ENCODE measurements at places on chromosomes 4 and X.

DNA sequence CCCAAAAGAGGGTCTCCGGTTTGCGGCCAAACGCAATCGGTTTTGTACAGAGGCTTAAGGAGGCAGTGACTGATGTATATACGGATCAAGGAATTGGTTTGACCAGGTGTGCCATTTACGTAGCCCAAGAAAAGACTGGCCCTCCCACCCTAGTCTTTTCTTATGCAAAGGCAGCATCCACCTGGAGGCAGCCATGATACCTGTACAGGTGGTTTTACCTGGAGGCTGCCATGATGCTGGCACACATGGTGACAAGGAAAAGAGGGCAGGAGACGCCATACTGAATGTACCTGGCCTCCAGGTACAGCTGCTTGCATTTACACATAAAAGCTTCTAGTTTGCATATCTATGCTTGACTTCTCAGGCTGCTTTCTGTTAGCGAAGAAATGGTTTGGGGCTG lies 917.7 kb upstream of the INTU start:
- DNase-seq = no peak

GRCh38 chr4:47519239-47519883 lies 34.3 kb downstream of the ATP10D start:
- no peak for DNase-seq

GRCh38 chrX:24080704-24081103 lies 25.9 kb downstream of the EIF2S3 start:
- no peak for DNase-seq

GRCh38 chrX:7054219-7055216 lies 93.0 kb upstream of the STS start:
- DNase-seq = no peak

GRCh38 chr4:108001540-108002135 lies 11.9 kb downstream of the HADH start:
- DNase-seq = no peak

DNA sequence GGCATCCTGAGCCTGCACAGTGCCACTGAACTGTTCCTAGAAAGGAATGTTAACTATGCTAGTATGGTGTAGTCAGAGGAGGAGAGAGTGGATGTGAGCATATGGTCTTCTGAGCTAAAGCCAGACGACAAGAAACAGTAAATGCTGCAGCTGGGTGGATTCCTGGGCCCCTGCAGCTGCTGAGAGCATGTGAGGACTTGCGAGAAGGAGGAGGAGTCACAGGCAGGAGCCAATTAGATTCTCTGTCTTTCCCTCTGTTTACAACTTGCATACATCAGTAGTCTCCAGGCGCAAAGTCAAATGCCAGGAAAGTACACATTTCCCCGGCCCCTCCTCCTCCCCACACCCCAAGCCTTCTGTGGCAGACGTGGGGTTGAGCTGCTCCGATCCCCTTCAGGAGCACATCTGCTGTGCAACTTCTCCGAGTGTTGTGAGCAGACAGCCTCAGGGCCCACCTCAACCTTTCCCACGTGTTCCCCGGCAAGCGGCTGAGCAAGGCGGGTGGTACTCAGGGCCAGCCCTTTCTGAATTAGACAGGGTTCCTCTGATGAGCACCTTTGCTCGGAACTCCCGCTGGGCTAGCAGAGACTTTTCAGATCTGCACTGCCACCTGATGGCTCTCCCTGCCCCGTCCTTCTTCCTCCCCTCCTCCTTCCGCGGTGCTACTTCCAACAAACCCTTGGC lies 108.7 kb upstream of the ATP6AP2 start:
- no peak for DNase-seq

- DNase-seq = no peak
Observed at GRCh38 chrX:17986440-17986839, 125.3 kb upstream of the RAI2 start.

GRCh38 chrX:63458981-63459380 lies 107.8 kb upstream of the SPIN4 start:
- DNase-seq = no peak

GRCh38 chrX:43333543-43333942 lies 322.6 kb upstream of the MAOA start:
- DNase-seq = no peak

- DNase-seq = no peak
Observed at GRCh38 chr4:163233321-163233720, 66.6 kb upstream of the NAF1 start.

- no peak for DNase-seq
Observed at GRCh38 chr4:110483516-110483915, 7.6 kb downstream of the ENPEP start.

DNA sequence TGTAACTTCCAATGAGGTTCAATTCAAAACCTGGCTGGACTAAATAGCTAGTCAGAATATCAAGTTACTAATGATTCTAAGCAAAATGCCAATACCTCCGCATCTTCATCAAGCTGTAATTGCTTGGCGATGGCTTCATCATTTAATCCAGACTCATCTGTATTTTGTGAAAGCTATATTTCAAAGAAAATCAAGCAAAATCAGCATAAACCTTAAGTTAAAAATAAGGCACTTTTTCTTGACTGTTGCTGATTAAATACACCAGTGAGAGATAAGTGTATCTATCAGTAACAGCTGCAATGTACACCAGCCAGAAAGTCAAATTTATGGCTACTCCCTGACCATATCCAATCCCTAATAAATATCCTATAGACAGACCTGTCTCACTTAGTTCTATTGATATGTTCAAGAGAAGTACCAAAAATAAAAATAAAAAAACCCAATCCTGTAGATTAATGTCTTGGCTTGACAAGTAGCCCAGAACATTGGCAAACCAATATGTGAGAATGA lies 39.6 kb downstream of the RFC1 start:
- no peak for DNase-seq

DNA sequence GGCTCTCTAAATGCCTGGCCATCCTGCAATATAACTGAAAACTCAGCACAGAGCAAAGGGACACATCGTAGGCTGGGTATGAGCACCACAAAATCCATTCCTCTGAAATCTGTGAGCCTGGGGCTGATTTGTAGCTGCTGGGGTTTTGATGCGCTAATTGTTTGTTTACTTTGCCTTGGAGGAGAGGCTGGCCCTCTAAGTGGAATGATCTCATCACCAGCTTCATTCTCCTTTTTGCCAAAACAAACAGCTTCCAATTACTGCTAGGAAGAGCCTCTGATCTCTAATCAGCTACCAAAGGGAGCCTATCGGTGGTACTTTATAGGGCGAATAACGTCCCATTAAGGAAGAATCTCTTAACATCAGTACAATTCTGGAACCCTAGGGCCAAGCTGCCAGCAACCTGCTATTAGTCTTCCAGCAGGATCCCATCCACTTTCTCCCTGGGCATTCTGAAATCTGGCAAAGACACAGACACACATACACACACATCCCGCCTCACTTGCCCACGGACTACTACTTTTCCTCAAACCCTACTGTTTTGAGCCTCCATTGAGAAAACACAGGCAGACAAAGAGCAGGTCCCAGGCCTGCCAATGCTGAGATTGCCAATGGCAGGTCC lies 5.8 kb downstream of the ANOS1 start:
- no peak for DNase-seq

GRCh38 chr4:184306949-184307348 lies 89.3 kb upstream of the ENPP6 start:
- no peak for DNase-seq

Data from stimulated activated CD8-positive, alpha-beta memory T cell treated with anti-CD3 and anti-CD28 coated beads, Interleukin-7, amount 100 ng/mL, for 24 hours (primary cell).